NCI-H1092 (cell line): ENCODE measurements at places on chromosomes 7 and 10.

GRCh38 chr7:23096518-23097290 is 8.9 kb upstream of the KLHL7 start:
- no peak for DNase-seq

DNA sequence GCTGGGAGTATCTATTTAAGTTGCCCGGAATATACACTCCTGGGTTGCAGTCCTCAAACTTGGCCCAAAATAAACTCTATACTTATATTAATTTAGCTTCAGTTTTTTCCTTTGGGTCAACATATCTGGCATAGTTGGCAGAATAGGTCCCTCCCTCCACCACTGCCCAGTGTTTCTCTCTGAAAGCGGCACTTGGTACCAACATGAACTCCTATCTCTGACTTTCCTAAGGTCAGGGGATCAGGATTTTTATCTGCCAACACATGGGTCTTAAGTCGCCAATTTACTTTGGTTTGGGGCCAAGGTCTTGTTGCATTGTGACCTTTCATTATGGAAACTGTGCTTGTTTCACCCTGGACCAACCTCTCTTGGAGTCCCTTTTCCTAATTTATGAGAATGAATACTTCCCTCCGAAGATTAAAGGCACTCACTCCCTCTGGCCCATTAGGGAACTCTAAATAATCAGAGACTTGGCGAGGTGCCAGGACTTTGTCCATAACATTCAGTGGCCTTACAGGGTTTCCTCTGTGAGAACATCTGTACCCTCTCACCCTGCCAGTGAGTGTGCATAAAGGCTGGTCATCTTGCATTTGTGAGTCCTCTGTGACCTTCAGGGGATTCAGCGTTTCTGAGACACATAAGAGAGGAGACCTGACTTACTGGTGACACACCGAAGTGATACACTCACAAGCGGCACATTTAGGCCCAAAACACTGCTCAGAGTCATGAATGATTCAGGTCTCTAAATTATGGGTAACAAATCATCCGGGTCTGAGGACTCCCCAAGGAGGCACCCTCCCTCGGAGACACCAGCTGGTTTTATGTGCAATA is 19.7 kb upstream of the FKBP9 start:
- peak; percentile 70 for DNase-seq

- no peak for DNase-seq
These were observed 207.7 kb downstream of the ZEB1 start for GRCh38 chr10:31526681-31527080.

- no peak for DNase-seq
These were observed 34.1 kb upstream of the ARHGAP22 start for GRCh38 chr10:48638739-48639527.

- no peak for DNase-seq
These were observed 52.9 kb downstream of the ZRANB1 start for GRCh38 chr10:124994573-124995473.

DNA sequence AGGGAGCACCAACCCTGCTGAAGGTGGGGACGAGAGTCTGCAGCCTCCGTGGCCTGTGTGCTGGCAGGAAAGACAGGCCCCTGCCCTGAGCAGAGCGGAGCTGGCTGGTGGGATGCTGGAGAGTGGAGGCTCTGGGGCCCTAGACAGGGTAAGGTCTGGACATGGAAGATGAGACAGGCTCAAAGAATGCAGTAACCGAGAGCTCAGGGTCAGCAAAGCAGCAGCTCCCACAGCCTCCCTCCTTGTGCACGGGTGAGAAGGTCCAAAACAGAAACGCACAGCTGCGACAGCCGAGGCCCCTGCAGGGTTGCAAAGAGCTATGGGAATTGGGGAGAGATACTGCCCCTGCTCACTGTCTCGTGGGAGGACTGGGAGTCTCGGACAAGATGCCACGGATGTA is 80.5 kb downstream of the TNS3 start:
- DNase-seq: no peak

DNA sequence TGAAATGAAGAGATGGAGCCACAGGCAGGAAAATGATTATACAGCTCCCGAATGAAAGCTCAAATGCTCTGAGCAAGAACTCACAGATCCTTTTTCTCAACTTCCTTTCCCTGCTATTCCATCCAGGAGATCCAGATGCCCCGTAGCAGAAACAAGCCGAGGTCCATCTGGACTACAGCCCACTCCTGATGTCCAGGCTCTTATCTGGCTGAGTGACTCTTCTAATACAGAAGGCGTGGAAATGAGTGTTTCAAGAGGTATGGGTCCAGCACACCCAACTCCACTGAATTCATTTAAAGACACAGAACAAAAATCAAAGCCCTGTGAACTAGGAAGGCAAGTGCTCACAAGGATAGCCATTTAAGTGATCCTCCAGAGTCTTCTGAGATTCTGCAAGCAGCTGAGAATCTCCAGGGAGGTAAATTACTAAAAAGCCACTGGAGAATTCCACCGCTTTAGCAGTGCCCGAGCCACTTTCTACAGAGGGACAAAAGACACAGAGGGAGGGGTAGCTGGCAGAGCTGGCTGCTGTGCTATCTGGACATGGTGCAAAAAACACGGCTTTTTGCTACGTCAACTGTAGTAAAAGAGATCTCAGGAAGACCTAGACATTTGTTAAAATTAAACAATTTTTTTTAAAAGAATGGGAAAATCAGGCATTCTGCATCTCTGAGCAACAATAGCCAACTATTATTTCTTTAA is 24.5 kb downstream of the FAM171A1 start:
- DNase-seq: no peak

DNA sequence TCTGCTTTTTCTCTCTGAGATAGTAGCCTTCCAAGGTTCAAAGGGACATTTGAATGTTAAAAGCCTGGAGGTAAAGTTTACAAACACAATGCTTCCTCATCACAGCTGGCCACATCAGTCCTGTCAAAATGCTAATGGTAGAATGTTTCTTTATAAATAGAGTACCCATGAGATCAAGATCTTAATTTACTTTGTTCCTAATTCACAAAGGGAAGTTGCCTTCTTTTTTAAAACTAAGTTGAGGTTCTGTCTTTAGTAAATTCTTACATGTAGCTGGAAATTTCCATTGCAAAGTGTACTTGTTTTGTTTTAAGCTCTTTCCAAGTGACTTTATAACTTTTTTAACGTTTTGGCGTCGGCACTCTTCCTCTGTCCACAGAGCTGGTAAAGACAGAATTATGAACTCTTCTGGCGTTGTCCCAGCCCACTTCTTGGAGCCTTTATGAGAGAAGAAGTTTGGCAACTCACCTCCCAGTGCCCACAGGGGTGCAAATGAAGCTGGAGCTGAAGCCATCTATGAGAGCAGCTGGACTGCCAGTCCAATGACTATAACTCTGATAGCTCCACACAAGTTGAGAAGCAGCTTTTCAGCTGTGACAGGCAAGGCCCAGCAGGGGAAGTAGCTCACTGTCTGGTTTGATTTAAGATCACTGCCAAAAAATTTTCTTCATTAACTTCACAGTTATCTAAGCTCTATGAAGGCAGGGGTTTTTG is 23.3 kb downstream of the FZD1 start:
- no peak for DNase-seq
